ENCODE measurements at places on chromosomes 2 and 18.

- no peak for DNase-seq
Measured at GRCh38 chr2:50582164-50582563, 449.8 kb downstream of the NRXN1 start.

DNA sequence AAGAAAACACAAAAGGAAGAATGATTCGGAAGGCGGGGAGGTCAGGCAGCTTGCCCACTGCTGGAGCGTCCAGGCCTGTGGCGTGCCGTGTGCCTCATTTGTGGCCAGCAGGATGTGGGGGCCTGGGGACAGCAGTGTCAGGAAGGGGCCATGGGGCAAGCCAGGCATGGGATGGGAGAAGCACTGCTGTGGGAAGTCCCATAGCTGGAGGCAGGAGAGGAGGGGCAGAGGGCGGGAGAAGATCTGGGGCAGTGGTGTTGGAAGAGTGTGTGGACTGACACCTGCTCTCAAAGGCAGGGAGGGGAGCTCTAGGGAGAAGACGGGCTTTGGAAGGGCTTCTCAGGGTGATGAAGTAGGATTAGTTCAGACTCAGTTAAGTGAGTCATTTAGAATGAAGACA lies 133.7 kb downstream of the ACOXL start:
- no peak for DNase-seq

GRCh38 chr2:71223767-71224333 lies 3.1 kb downstream of the PAIP2B start:
- no peak for DNase-seq

GRCh38 chr2:45000921-45001868 lies 8.1 kb downstream of the SIX2 start:
- DNase-seq, result no peak

DNA sequence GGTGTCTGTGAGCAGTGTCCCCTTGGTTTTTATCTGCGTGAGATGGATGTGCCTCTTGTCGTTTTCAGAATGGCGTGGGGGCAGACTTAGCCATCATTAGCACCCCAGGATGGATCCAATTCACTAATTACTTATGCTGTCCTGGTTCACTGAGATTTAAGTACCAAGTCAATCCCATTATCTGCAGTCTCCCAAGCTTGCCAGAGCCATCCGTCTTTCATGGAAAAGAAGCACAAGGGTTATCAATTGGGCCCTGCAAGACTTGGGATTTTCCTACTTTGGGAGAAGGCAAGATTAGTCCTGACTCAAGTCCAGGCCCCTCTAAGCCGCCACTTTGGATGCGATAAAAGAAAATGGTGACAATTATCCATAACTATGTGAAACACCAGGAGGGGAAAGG lies 404.0 kb downstream of the TMEM182 start:
- no peak for DNase-seq

- peak; percentile 72 for DNase-seq
Measured at GRCh38 chr2:148989882-148990493, 48.5 kb upstream of the LYPD6B start.

GRCh38 chr2:200066417-200066816 lies 111.0 kb downstream of the MAIP1 start:
- no peak for DNase-seq

- DNase-seq, result no peak
Measured at GRCh38 chr18:5998907-5999306, 103.6 kb upstream of the TMEM200C start.
